Cortex of kidney (tissue), 1 donor: ENCODE measurements at places on chromosomes 1 and 21.

DNA sequence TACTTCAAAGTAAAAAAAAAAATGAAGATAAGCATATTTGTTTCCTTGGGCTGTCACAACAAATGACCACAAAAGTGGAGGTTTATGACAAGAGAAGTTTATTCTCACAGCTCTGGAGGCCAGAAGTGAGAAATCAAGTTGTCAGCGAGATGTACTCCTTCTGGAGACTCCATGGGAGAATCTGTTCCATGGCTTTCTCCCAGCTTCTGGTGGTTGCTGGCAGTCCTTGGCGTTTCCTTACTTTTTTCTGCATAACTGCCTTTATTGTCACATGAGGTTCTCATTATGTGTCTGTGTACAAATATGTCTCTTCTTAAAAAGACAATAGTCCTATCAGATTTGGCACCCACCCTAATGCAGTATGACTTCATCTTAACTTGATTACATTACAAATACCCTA, 398.3 kb downstream of the KCNT2 start:
- no peak for DNase-seq

GRCh38 chr1:1390675-1391074, 8.5 kb downstream of the CCNL2 start:
- DNase-seq, result no peak

- no peak for DNase-seq
Measured at GRCh38 chr1:223001653-223002634, 141.1 kb downstream of the TLR5 start.

DNA sequence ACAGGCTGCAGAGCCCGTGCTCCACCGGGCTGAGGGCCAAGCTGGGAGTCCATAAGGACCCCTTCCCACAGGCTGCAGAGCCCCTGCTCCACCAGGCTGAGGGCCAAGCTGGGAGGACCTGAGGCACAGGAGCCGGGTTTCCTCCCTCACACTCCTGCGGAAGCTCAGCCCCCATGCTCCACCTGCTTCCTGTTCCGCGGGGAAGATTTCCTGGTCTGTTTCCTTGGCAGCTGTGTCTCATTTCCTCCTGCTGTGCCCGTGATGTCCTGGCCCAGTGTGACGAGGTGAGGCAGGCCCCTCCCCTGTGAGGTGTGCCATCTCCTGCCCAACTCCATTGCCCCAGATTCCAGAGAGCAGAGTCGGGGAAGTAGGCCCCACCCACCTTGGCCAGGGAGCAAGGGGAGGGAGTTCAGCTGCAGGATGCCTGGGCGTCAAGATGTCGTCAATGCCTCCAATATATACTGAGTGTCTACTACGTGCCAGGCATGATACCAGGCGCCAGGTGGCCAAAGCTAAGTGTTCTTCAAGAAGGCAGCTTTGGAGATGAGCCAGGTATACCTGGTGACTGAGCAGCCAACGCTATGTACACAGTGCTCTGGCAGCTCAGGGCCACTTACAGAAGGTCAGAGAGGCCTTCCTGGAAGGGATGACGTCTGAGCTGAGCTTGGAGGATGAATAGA, 58.8 kb downstream of the NAV1 start:
- no peak for DNase-seq

DNA sequence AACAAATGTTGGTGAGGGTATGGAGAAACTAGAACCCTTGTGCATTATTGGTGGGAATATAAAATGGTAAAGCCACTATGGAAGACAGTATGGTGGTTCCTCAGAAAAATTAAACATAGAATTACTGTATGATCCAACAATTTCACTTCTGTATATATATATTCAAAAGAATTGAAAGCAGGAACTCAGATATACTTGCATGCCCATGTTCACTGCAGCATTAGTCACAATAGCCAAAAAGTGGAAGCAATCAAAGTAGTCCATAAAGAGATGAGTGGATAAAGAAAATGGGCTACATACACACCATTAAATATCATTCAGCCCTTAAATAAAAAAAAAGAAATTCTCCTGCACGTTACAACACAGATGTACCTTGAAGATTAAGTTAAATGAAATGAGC, 34.1 kb downstream of the ABL2 start:
- DNase-seq, result no peak

- no peak for DNase-seq
Measured at GRCh38 chr1:38896169-38896568, 14.8 kb upstream of the GJA9 start.

- DNase-seq, result no peak
Measured at GRCh38 chr1:209707308-209707707, 2.7 kb downstream of the HSD11B1 start.

GRCh38 chr21:14995226-14995625, 69.6 kb downstream of the NRIP1 start:
- DNase-seq, result no peak

DNA sequence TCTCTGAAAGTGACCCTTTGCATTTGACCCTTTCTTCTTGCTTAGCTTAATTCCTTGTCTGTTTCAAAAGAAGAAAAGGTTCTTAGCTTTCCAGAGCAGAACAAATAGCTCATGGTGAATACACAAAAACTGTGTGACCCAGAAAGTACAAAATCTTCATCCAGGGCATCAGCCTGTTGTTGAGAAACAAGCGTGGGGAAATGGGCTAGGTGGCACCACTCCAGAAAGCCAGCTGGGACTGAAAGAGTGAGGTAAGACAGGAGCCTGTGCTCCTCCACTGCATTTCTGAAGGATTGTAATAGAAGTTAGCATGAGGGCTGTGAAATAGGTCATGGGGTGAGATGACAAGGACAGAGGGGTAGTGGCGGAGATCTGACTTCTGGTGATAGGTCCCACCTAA, 45.8 kb downstream of the CYP2J2 start:
- no peak for DNase-seq

- DNase-seq, result no peak
Measured at GRCh38 chr1:209877087-209877764, 49.5 kb downstream of the UTP25 start.

GRCh38 chr1:168112673-168113305, 23.9 kb downstream of the GPR161 start:
- DNase-seq, result no peak

DNA sequence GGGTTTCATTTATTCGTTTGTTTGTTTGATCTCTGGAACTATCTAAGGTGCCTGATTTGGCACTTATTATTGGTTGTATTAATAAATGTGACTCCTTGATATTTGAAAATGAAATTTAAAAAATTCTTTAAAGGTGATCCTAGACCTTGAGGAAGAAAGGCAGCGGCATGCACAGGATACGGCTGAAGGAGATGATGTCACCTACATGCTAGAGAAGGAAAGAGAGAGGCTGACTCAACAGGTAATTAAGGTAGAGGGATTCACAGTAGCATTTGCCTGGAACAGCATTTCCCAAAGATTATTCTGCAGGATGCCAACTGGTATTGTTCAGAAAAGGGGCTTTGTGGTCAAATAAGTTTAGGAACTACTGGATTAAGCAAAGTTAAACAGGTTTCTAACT, 54.4 kb upstream of the WNT2B start:
- no peak for DNase-seq

- no peak for DNase-seq
Measured at GRCh38 chr1:155177918-155178281, 4.3 kb downstream of the TRIM46 start.

GRCh38 chr1:23984417-23985186, 4.5 kb upstream of the SRSF10 start:
- no peak for DNase-seq

GRCh38 chr1:39205102-39205780, 746 bp downstream of the MACF1 start:
- no peak for DNase-seq

GRCh38 chr1:37186246-37186756, 152.0 kb upstream of the GRIK3 start:
- no peak for DNase-seq

GRCh38 chr1:203678943-203679661, 52.5 kb downstream of the ATP2B4 start:
- no peak for DNase-seq

DNA sequence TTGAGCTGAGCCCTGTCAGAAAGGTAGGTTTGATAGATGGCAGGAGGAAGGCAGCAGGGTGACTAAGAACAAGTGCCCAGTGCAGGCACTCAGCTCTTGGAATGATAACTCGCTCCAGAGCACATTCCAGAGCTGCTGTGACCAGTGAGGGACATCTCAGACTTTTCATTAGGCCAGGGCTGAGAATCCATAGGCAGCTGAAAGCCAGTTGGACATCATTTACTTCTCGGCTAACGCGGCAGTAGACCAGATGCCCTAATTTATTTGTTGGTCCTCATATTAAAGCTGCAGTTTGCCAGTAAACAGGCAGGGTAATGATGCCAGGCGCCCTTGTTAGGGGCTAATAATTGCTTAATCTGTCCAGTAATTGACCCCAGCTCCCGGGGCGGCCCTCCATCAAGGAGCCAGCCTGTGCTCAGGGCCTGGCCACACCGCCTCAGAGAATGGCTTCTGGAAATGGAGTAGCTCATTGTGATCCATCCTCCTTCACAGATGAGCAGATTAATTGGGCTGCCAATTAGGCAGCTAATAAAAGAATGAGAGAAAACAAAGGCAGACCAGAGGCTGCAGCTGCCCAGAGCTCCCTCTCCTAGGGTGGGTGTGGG, 122.0 kb downstream of the BEND5 start:
- DNase-seq, result no peak

DNA sequence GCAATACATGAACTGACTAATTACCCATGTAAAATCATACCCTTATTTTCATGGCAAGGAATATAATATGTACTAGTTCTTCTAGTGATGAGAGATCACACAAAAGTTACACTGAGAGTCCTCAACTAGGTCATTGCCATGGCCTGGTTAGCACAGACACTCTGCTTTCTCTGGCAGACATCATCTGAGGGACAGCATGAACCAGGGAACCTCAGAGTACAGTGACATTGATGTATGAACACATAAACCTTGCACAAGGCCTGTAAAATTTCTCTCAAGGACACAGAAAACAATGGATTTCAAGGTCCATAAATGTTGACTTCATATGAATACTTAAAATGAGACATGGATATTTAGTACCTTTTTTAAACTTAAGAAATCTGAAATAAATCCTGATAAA, 108.8 kb upstream of the MAGI3 start:
- DNase-seq, result no peak

GRCh38 chr1:110956586-110956985, 7.1 kb downstream of the LRIF1 start:
- no peak for DNase-seq

DNA sequence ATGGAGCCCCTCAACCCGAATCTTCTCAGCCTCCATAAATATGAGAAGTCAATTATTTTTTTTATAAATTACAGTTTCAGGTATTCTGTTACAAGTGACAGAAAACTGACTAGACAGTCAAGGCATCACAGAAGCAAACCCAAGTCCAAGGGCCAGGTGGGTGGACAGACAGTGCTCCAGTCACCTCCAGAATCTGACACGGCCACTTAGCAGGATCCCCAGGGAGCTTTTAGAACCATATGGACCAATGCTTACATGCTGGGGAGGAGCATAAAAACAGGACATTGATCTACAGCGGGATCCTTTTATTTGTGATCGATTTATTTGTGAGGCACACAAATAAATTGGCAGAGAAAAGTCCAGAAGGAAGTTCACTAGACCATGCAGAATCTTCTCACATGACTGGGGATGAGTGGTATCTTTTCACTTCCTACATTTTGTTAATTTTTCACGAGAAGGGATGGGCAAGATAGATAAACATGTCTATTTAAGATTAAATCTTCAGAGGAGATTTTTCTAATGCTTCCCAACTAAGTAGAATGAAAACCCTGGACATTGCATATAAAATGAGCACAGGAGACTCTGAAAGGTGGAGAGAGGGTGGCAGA, 15.0 kb downstream of the ZNF496 start:
- no peak for DNase-seq

GRCh38 chr1:88188038-88188437, 496.0 kb upstream of the PKN2 start:
- DNase-seq, result no peak

- DNase-seq, result no peak
Measured at GRCh38 chr1:161730050-161730564, 8.8 kb downstream of the FCRLB start.
